Motor neuron (in vitro differentiated cells): ENCODE measurements at places on chromosomes 2 and 18.

DNA sequence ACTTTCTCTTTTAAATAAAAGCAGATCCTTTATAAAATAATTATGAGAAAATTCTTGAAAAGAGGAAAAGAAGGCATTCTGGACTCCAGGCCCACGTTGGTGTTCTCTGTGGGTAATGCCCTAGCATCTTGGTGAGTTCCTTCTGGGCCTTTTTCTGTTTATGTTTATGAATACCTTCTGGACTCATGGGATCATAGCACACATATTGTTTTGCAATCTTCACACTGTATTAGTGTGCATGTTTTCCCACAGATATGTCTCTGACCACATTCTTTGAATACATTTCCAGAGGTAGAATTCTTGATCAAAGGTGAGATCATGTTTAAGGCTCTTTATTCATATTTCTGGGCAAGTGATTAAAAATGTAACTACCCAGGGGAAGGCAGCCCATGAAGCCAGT lies 15.9 kb downstream of the GLI2 start:
- no peak for ATAC-seq

GRCh38 chr2:105582952-105583660 lies 161.6 kb upstream of the NCK2 start:
- no peak for ATAC-seq

GRCh38 chr2:159362816-159363251 lies 76.3 kb upstream of the WDSUB1 start:
- ATAC-seq: no peak

- ATAC-seq: no peak
These were observed 1275.2 kb upstream of the CRIM1 start for GRCh38 chr2:35080231-35080910.

GRCh38 chr2:128380061-128380889 lies 61.6 kb upstream of the HS6ST1 start:
- ATAC-seq: no peak

GRCh38 chr2:205596581-205596980 lies 85.7 kb upstream of the NRP2 start:
- ATAC-seq: no peak

DNA sequence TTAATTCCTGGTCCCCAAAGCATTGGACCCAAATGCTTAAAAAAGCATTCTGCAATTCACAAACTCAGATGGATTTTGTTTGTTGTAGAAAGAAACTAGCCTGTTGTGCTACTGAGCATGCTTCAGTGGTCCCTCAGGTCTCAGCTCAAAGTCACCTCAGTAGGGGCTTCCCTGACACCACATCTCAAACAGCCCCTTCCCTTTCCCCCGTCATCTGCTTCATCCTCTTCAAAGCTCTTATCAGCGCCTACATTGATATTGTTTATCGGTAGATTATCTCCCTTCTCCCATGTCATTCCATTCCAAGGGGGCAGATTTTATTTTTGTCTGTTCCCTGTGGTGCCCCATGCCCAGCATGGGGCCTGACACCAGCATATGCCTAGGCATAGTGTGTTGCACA lies 172.9 kb downstream of the CELF4 start:
- ATAC-seq: no peak

GRCh38 chr2:152486737-152487400 lies 151.9 kb downstream of the FMNL2 start:
- ATAC-seq: no peak

GRCh38 chr2:200659410-200659809 lies 73.6 kb downstream of the AOX1 start:
- no peak for ATAC-seq

DNA sequence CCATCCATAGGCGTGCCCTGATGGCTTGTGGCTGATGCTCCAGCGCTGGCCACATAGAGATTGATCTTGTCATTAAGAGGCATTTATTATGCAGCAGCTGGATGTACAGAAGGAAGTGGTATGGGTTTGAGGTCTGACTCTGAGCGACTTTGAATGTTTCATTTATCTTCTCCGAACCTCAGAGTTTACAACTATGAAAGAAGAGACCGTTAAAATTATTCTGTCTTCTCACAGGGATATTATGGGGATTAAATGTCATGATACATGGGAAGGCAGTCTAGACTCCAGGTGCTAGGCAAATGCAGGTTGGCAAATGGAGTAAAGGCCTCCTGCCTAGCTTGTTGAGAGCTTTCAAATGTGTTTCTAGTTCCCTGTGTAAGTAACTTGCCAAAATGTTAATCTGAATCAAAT lies 30.3 kb downstream of the MOGAT1 start:
- no peak for ATAC-seq

- no peak for ATAC-seq
These were observed 277 bp upstream of the INPP1 start for GRCh38 chr2:190343089-190343535.

GRCh38 chr2:141595316-141595920 lies 535.4 kb downstream of the LRP1B start:
- ATAC-seq: no peak

DNA sequence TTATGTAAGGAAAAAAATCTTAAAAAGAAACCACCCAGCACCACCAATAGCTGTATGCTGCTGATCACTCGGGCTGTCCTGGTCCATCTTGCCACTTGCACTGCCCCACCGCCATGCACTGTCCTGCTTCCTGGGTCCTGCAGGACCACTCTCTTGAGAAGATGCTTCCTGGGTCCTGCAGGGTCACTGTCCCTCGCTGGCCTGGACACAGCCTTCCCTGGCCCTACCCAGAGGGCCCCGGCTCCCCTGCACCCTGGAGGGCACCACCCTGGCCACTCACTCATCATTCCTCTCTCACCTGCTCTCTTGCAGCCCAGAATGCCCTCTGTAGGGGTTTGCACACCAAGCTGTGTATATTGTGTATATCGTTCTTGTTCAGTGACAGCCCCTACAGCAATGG lies 2.4 kb upstream of the OTOS start:
- no peak for ATAC-seq

- no peak for ATAC-seq
These were observed 9.1 kb downstream of the SMAD7 start for GRCh38 chr18:48941672-48942071.

GRCh38 chr18:424071-424661 lies 76.3 kb downstream of the COLEC12 start:
- no peak for ATAC-seq

DNA sequence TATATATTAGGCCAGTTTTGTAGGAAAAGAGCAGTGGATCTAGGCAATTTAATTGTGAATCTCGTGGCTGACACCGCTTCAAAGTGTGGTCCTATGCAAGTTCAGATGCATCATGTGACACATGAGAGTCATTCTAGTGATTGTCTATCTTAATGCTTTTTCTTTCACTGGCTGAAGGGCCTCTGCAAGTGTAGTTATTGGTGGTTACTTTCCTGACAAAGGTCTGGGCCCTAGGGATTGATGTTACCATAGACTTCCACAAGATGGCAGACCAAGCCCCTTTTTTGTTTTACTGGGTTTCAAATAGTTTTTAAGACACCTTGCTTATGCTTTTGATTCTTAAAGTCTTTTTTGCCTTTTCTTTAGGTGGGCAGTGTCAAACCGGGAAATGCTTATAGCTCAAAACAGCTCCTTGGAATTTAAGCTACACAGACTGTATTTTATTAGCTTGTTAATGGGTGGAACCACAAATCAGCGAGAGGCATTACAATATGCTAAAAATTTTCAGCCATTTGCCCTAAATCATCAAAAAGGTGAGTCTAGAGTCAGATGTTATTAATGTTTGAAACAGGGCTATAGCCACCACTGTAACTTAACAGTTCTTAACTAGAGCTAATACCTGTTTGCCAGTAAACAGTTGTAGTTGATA lies 25.9 kb downstream of the CD8A start:
- peak; percentile 82 for ATAC-seq

DNA sequence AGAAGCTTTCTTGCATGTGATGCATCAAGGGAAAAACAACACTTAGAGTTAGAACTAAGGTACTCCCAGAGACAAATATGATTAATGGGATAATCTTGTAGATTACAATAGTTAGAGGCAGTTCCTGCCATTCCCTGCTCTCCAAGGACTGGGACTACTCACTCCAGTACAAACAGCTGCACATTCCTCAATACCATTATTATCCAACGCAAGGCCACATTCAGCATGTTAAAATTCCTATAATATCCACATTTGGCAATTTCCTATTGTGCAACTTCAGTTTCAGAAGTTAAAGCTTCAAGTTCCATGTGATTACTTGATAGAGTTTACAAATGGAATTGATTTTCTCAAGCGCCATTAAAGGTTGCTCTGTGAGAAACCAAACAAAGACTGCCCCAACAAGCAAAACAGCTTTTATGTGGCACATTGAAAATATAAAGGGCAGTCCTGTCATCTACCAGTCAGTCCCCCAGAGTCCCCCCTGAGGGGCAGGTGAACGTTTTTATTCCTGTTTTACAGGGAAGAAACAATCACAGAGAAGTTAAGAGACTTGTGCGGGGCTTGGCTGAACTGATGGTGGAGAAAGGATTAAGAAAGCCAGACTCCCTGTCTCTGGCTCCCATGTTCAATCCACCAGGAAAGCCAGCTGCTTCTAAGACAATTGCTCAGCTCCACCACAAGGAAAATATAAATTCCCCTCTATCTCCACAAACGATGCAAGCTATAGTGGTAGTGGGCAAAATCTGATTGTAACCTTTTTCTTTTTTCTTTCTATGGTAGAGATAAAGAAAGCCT lies 72.6 kb downstream of the TXNL1 start:
- no peak for ATAC-seq

- no peak for ATAC-seq
These were observed 73.9 kb upstream of the LPIN2 start for GRCh38 chr18:3086871-3087270.

- ATAC-seq: no peak
These were observed 311.9 kb downstream of the MYCN start for GRCh38 chr2:16252251-16252650.

- ATAC-seq: no peak
These were observed 31.0 kb downstream of the GKN2 start for GRCh38 chr2:68921646-68922045.

DNA sequence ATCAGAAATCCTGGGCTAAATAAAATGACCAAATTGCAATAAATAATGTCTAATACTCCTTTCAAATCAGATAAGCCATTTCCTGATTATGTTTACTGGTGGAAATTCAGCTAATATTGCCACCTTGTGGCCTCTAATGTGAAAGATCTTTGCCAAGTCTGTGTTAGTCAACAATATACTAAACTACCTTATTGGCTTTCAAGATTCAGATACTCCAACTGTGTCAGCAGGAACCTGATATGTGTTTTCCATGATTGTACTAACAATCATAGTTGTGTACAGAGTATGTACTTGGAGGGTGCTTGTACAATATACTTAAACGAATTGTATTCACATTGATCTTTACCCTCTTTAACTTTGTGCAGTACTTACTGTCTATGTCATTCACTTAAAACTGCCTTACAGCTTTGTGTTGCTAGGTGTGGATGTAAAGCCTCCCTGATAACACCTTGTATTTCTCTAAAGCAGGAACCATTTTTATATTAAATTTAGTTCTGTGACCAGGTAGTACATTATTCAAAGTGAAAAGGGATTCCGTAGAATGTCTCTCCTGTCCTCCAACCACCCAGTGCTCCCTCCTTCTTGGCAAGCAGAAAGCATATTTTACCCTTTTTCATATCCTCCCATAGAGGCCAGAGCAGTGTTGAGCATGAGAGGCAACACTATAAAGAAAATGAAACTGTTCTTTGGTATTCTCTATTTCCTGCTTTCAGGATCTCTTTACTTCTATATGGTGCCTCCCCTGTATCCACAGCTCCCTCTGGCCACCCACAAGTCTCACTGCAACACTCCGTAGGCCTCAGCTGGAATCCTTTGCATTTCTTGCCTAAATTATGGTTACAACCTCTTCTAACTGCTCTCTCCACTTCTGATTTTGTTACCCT lies 75.2 kb upstream of the C2orf15 start:
- ATAC-seq: peak; percentile 94

DNA sequence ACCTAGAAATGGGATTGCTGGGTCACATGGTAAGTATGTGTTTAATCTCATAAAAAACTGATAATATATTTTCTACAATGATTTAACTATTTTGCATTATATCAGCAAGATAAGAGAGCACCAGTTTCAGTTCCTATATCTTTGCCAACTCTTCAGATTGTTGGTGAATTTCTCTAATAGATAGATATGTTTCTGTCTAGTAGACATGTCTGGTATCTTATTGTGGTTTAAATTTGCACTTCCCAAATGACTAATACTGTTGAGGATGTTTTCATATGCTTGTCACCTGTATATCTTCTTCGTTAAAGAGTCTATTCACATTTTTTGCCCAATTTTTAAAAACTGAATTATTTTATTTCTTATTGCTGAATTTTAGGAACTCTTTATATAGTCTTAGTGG lies 113.8 kb upstream of the UXS1 start:
- ATAC-seq: no peak

DNA sequence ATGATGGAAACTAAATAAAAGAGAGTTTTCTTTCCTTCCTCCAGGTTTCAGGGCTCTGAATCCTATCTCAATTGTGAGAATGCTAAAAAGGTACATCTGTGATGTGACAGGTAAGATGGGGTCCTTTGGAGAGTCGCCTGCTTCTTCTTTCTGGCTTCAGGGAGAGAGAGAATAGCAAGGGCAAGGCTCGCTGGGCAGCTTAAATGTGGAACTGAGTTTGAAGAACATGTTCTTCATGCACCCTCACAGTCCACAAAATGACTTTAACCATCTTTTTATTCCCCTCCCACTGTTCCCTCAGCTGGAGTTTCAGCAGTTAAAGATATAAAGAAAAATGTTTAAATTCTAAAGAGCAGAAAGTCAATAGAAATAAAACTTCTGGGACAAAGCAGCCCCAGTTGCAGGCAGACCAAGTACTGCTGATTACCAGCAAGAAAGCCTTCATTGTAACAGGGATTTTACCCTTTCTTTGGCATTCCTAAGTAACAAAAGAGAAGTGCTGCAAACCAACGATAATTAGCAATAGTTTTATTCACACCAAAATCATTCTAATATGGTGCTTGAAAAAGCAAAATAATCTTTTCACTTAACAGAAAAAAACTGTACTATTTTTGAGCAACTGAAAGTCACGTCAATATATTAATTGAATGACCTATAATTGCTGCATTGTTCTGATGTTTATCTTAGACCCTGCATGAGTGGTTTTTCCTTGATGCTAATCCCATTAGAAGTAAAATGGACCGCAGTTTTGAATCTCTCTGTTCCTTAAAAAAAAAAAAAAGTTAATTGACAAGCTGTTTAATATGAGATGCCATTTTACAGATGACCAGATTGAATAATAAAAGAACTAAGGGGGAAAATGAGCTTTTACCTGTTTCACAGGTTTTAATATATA lies 61.5 kb downstream of the LRP2 start:
- no peak for ATAC-seq

GRCh38 chr2:45137966-45138695 lies 128.9 kb upstream of the SIX2 start:
- no peak for ATAC-seq
